Caki2 (cell line): ENCODE measurements at places on chromosomes 5 and 9.

DNA sequence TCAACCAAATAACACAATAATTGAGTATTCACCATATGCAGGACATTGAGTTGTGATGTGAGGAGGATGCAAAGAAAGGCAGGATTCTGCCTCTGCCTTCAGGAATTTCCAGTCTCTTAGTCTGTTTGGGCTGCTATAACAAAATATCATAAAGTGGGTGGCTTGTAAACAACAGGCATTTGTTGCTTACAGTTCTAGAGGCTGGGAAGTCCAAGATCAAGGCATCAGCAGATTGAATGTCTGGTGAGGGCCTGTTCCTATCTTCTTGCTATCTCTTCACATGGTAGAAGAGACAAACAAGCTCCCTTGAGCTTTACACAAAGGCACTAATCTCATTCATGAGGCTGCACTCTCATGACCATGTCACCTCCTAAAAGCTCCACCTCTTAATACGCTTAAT is 360.7 kb downstream of the ARHGEF28 start:
- no peak for DNase-seq

DNA sequence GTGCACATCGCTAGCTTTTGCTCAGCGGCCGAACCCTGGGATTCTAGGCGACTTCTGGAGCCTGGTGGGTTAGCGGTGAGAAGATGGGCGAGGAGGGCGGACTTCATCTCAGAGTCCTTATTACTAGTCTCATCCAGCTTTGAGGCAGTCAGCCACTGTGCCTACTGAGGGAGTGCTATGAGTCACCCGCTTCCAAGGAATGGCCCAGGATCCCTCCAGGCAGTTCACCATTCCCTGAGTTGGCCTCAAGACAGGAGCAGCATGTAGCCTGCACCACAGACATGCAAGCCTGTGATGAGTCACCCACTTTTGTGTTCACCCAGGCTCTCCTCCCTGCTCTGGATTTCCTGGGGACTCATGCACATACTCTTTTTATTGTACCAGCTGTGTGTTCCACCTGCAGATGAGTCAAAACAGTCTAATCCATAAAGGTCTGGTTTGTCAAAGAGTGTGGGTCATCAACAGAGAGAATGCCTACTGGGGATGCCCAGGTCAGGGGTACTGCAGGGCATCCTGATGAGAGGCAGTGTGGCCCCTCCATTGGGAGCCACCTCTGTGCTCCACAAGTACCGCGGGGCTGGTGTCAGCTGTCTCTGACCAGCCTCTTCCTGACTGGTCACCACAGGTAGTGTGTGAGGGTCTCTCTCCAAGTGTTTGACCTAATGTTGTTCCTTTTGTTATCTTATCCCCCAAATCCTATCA is 20.2 kb downstream of the SLC22A5 start:
- peak; percentile 93 for DNase-seq

DNA sequence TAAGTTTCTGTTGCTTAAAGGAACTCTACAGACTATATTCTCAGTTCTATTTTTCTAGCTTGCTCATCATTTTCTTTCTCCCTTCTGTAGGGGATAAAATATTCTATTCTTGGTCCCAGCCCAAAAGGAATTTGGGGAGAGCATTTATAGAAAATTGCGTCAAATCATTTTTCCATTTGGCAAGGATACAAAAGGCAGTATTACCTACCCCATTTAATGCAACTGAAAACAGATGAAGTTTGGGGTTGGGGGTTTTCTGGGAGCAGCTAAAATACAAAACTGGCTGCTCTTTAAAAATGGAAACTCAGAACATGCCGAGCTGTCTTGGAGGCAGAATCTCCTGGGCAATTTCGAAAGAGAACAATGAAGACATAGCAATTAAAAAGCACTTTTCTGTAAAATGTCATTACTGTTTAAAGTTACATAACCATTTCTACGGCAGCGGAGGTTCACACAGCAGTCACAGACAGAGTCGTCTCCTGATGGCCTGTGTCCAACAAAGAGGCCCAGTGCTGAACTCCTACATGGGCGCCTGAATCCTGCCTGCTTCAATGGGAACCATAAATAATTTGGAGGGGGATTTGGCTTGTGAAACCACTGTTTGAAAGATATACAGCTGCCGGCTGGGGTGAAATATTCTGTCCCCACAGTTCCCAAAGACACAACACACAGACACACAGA is 152.4 kb downstream of the BRINP1 start:
- DNase-seq: no peak

GRCh38 chr9:112404508-112404932 is 24.6 kb downstream of the HSDL2 start:
- DNase-seq: peak; percentile 3

GRCh38 chr5:174527916-174528540 is 196.4 kb upstream of the MSX2 start:
- no peak for DNase-seq

- DNase-seq: no peak
These were observed 297.8 kb upstream of the ACTBL2 start for GRCh38 chr5:57780306-57780960.

DNA sequence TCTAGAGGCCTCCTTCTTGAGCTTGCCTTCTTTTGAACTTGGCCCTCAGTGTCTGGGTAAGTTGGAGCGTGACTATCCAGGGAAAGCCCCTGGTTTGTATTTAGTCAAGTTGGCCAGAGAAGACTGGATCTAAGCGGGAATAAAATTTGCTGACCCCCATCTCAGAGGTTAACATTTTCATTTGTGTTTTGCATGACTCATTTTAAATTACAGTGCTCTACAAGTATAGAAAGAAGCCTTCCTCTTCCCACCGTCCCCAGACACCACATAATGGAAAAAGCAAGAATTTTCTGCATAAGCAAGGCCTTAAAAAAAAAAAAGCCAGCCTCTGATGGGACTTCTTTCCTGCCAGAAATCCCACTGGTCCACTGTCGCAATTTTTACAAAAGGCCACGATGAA is 27.2 kb downstream of the PIK3R1 start:
- peak; percentile 74 for DNase-seq

- no peak for DNase-seq
These were observed 163.6 kb upstream of the TLE4 start for GRCh38 chr9:79408200-79408599.

GRCh38 chr9:134315716-134316448 is 10.4 kb upstream of the RXRA start:
- no peak for DNase-seq

DNA sequence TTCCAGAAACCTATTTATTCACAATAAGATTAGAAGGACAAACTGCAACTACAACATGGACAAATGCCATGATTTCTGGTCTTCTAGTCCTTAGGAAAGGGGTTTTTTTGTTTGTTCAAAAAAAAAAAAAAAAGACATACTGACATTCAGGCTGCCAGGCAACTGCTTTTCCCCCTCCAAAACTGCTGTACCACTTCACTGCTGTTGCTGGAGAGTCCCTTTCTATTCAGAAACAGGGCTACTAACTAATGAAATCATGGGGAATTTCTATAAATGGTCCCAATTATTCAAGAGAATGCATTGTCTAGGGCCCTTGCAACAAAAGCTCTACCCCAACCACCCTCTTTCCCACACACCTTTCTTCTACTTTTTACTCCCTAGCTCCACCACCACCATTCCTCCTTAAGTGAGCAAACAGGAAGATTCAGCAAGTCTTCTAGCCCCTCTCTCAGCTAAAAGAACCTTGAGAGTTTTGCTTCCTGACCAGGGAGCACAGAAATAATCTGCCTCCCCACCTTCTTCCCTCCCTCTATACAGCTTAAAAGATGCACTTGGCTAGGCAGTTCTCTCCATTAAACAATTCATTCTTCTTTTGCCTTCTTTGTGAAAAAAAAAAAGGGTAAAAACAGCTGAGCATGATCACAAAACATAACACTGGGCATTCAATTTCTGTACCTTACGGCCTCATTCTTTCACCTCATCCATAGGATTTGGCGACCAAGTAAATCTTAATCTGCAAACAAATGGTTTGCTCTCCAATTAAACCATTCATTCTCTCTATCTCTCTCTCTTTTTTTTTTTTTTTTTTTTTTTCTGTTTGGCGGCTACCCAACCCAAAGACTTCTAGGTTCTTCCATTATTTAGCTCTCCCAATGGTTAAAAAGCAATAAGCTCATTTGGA is 13.8 kb downstream of the ZNF608 start:
- DNase-seq: no peak

DNA sequence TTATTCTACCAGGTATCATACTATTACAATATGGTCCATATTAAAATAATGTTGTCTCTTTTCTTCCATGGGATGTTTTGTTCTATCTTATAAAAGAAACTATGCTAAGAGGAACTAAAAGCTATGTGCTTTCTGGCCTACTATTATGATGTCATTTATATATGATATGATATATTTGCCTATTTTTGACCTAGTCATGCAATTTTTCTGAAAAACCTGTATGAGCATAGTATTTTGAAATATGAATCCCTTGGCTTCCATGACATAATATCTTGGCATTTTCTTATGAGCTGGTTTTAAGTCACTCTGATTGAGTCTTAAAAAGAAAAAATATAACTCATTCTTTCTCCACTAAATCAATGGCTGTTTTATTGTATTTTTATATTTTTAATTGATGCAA is 60.7 kb downstream of the MAN2A1 start:
- DNase-seq: no peak

- no peak for DNase-seq
These were observed 269.4 kb downstream of the ZNF608 start for GRCh38 chr5:124477062-124477461.

DNA sequence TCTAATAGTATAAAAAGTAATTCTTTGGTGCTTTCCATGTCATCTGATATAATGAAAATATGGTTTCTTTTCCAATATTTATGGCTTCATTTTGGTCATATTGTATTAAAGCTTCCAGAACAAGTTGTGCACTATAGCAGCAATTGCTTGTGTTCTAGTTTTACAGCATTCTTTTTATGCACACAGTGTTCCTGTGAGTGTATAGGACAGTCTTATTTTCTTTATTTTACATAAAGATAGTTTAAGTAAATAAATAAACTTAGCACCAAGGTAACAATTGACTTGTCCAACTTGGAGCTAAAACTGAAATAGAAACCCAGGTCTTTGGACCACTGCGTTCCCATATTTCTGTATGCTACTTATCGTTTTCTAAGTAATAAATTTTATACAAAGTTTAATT is 38.9 kb downstream of the ATG10 start:
- no peak for DNase-seq

DNA sequence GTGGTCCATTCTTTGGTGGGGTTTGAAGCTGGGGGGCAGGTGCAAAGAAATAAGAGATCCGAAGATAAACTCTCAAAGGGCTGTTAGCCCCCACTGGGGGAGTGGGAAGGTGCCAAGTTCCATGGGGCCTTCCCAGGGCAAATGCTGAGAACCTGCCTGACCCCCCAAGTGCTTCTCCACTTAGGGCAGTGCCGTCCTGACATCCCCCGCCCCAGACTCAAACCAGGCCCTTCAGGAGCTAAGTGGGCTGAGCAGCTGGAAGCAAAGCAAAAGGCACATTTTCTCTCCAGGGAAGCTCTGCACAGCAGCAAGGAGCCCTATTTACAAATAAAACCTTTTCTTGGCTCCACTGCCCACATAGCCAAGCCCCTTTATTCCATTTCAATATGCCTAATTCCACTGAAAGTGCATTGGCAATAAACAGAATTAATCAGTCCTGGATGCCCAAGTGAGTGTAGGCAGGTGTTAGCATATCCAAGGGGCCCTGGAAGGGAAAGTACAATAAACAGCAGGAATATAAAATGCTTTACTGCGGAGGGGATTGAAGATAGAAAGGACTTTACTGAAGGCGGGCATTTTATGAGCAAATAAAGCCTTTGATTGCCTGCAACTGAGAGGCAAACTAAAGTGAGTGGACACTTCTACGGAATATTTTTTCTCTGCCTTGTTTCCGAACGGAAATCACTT is 44.6 kb downstream of the WHRN start:
- DNase-seq: no peak

DNA sequence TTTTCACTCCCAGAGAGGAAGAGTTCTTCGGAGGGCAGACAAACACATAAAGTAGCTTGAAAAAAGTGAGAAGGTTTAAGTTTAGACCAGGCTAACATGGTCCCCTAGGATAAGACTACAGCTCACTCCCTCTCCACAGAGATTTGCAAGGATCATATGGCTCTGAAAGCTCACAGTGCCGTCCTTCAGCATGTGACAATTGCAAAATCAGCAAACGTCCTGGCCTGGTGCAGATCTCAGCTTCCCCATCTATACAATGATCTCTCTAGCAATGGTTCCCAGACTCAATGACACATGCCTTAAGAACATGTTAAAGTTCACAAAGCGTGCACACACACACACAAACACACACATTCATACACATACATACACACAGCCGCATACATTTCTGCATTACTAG is 327.6 kb downstream of the ACTL7B start:
- no peak for DNase-seq
